ENCODE measurements at places on chromosomes 3 and 15.

DNA sequence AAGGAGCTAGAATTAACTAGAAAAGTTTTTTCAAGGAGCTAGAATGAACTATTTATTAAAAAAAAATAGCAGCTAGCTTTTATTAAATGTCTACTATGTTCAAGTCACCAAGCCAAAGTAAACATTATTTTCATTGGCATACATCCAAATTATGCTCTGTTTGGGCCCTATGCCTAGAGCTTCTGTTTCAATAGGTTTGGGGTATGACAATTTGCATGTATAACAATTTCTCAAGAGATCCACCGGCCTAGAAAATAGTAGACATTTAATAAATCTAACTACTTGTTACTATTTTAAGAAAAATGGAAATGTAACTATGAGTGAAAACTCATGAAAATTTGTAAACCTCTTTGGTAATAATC is 8.0 kb downstream of the GABRR3 start:
- DNase-seq: no peak

DNA sequence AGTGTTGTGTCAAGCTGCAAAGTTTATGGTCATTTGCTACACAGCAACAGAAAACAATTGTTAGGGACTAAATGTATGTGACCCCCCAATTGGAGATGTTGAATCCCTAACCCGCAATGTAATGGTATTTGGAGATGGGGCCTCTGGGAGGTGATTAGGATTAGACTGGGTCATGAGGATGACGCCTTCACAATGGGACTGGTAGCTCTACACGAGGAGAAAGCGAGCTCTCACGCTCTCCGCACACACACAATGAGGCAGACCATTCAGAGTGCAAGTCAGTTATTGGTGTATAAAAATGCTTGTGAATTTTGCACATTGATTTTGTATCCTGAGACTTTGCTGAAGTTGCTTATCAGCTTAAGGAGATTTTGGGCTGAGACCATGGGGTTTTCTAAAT is 116.9 kb upstream of the NSMCE3 start:
- DNase-seq: no peak

DNA sequence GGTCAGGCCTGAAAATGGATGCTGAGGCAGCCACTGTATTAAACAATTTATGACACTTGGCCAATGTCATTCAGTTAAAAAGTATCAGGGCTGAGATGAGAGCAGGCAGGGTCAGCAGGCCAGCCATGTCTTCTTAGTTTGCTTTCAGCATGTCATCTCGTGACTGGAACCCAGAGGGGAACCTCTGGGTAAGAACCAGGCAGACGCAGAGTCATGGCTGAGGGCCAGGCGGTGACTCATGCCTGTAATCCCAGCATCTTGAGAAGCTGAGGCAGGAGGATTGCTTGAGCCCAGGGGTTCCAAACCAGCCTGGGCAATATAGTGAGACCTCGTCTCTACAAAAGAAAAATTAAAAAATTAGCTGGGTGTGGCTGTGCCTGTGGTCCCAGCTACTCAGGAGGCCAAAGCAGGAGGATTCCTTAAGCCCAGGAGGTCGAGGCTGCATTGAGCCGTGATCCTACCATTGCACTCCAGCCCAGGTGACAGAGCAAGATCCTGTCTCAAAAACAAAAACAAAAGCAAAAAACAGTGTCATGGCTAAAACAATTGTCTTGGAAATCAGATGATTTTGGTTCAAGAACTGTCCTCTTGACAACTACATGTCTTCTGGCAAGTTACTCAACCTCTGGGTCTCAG is 11.7 kb downstream of the BCL2L10 start:
- DNase-seq: no peak

GRCh38 chr3:4562595-4562994 is 69.4 kb downstream of the ITPR1 start:
- DNase-seq: no peak

DNA sequence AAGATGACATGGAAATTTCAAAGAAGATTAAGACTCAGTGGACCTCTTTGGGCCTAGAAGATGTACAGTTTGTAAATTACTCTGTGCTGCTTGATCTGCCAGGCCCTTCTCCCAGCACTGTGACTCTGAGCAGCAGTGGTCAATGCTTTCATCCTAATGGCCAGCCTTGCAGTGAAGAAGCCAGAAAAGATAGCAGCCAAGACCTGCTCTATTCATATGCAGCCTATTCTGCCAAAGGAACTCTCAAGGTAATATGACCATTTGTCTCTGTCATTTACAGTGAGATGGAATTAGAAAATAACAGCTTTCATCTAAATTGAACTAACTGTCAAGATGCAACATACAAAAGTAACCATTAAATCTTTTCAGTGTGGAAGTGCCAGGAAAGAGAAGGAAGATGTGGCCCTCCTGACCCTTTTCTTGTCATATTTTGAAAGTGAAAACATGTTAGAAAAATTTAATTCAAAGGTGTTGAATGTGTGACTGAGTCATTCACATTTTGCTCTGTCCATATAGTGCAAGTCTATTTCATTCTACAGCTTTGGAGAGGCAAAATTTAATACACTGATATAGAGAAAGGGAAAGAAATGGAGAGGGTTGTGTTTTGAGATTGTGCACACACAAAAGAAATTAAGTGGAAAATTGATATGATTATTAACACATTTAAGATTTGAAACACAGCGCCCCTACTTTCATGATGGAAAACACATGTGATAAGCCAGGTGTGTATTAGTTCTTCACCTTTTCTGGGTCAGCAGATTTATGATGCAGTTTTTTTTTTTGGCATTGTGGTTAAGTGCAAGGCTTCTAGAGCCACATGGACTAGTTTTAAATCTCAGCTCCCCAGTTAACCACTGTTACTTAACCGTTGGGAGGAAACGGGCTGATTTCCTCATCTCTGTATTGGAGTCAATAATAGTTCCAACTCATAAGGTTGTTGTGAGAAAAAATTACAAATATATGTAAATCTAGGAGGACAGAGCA is 375.1 kb downstream of the NAALADL2 start:
- no peak for DNase-seq

DNA sequence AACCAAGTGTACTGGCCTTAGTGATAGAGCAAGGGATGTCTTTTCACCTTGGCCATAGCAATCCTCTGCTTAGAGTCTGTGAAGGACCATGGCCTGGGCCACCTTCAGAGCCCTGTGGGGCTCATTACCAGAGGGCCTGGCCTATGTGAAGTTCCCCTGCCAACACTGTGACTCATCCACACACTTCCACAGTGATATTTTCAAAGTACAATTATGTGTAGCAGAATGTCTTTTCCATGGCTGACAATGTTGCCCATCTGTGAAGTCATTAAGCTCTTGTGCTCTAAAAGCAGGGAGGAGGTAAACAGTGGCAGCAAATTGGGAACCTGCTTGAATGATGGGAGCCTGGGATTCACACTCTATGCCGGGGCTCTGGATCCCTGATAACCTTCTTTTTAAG is 12.2 kb upstream of the CACNA1D start:
- DNase-seq: no peak

- peak; percentile 60 for DNase-seq
Measured at GRCh38 chr15:74525309-74525708, 15.7 kb upstream of the ARID3B start.

Measured in HAP-1 (cell line).